ENCODE measurements at places on chromosomes 2 and 18.
A peak's percentile ranks its signal among the peaks of the same experiment; 100 is the strongest.

DNA sequence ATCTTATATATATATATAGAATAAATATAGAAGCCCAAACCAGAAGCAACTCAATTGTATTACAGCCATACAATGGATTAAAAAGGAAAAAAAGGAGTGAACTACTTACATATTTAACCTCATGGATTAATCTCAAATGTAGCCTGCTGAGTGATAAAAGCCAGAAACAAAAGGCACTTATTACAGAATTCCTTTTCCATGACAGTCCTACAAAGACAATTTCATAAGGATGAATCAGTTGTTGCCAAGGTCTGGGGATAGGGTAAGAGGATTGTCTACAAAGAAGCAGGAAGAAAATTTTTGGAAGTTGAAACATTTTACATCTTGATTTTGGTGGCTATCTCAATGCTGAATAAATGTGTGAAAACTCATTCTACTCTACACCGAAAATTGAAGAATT is 103.9 kb upstream of the DCC start:
- DNase-seq = no peak

- peak; percentile 74 for DNase-seq
Measured at GRCh38 chr2:195543063-195543462, 114.0 kb upstream of the SLC39A10 start.

DNA sequence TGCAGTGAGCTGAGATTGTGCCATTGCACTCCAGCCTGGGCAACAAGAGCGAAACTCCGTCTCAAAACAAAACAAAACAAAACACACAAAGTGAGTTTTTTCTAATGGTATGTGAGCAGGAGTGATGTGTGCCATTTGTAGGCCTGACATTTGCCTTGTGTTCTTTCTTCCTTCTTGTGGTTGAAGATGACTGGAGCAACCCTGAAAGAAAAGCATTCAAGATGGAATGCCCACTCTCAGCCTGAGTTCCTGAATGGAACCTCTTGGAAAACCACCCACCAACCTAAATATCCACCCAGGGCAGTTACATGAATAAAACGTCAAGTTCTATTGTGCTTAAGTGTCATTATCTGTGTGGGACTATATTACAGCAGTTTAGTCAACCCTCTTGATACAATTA is 26.5 kb downstream of the PGAP1 start:
- no peak for DNase-seq

- DNase-seq = no peak
Measured at GRCh38 chr18:45748501-45748900, 24.5 kb downstream of the SLC14A1 start.

DNA sequence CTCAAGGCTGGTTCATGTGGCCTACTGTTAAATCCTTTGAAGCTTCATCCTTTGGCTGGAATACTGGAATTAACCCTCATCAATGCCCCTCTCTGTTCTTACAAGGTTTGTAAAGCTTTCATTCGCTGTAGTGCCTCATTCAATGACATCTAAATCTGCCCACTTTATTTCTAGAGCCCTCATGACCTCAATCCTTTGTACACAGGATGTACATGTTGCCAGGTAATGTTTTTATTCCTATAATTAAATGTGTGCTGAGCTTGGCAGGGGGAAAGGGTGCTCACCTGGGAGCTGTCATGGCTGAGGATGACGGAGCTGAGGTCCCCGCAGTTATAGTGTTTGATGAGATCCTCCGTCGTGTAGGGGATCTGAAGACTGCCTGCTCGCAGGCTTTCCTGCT is 39.3 kb downstream of the TRABD2A start:
- DNase-seq = no peak

DNA sequence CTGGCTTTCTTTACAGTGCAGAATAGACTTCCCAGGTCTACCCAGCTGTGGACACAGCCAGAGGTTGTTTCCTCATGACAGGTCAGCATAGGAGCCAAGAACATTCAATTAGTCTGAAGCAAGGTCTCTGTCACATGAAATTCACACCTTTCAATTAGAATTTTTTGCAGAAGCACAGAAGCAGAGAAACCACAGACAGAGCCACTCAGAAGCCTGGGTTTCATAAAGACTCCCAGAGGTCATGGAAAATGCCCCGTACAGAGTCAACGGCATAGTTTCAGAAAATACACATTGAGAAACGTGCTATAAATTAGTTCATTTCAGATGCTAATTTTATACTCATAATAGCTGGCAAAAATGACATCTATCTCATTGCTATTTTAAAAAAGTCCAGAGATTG is 87.0 kb upstream of the TMEM200C start:
- no peak for DNase-seq

DNA sequence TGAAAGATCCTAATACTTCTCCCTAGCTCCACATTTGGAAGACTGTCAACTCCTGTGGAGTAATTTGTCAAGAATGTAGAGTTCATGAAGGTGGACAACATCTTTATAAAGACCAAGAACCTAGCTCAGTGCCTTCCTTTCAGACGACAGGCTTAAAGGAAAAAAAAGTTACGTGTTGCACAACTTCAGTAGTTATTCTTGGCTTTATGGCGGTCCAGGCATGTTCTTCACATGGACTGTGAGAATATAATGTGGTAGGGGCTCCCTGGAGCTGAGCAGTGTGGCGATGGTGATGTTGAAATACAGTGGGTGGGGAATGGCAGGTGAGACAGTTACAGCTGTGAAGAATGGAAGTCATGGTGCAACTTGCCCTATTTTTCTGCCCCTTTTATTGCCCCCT is 3.9 kb downstream of the TAF1B start:
- no peak for DNase-seq

- DNase-seq = no peak
Measured at GRCh38 chr2:219399716-219400478, 12.2 kb upstream of the DNPEP start.

GRCh38 chr2:9744256-9745004 is 98.8 kb upstream of the TAF1B start:
- no peak for DNase-seq

DNA sequence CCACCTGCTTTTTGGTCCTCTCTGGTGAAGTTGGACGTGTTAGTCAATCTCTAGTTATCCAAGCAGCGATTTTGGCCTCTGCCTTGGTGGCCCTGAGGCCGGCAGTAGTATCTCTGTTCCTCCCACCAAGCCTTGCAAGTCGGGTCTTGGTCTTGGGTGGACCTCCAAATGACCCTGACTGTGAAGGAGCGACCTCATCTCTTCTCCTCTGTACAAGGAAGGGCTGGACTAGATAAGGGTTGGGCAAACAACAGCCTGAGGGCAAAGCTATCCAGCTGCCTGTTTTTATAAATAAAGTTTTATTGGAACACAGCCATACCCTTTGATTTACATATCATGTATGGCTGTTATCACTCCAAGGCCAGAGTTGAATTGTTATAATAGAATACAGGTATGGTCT is 74.6 kb upstream of the FOSL2 start:
- no peak for DNase-seq

GRCh38 chr2:36658277-36658748 is 38.2 kb upstream of the VIT start:
- DNase-seq = no peak

DNA sequence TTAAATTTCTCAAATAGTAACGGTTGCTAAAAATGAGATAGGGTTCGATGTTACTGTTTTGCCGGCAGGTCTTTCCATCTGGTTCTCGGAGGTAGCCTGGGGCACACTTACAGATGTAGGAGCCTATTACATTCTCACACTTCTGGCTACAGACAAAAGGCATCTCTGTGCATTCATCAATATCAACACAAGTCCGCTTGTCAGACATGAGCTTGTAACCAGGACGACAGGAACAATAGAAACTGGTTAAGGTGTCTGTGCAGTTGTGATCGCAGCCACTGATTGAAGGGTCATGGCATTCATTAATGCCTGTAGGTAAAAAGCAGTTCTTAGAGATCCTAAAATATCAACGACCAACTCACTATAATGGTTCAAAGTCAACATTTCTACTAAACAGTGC is 116.3 kb downstream of the DHRS9 start:
- no peak for DNase-seq

GRCh38 chr2:172333235-172333977 is 94.0 kb upstream of the ITGA6 start:
- DNase-seq = no peak

GRCh38 chr18:13223311-13224143 is 5.0 kb downstream of the LDLRAD4 start:
- DNase-seq = no peak

GRCh38 chr2:133139847-133140533 is 428.3 kb downstream of the NCKAP5 start:
- no peak for DNase-seq

DNA sequence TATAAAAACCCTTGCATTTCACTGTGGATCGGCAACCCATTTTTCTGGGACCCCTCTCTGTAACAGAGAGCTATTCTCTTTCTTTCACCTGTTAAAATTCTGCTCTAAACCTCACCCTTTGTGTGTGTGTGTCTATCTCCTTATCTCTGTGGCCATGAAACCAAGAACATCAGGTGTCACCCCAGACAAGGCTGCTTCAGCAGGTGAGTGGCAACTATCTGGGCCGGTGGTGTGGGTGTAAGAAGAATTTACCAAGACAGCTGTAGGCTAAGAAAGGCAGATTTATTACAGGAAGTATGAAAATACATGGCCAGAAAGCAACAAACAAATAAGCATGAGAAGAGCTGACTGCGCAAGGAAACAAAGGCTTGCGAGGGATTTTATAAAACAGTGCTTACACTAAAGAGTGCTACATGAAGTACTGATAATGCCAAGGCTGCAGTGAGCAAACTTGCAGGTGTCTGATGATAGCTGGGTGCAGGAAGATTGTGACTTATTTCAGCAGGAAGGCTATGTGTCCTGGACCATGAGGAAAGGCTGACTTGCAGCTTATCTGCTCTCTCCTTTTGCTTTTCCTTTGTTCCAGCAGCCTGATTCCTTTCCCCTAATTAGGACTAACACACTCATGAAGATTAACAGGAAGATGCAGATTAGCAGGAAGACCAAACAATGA is 421.1 kb downstream of the PTH2R start:
- DNase-seq = no peak

GRCh38 chr2:160522951-160523710 is 29.5 kb upstream of the RBMS1 start:
- DNase-seq = peak; percentile 9

DNA sequence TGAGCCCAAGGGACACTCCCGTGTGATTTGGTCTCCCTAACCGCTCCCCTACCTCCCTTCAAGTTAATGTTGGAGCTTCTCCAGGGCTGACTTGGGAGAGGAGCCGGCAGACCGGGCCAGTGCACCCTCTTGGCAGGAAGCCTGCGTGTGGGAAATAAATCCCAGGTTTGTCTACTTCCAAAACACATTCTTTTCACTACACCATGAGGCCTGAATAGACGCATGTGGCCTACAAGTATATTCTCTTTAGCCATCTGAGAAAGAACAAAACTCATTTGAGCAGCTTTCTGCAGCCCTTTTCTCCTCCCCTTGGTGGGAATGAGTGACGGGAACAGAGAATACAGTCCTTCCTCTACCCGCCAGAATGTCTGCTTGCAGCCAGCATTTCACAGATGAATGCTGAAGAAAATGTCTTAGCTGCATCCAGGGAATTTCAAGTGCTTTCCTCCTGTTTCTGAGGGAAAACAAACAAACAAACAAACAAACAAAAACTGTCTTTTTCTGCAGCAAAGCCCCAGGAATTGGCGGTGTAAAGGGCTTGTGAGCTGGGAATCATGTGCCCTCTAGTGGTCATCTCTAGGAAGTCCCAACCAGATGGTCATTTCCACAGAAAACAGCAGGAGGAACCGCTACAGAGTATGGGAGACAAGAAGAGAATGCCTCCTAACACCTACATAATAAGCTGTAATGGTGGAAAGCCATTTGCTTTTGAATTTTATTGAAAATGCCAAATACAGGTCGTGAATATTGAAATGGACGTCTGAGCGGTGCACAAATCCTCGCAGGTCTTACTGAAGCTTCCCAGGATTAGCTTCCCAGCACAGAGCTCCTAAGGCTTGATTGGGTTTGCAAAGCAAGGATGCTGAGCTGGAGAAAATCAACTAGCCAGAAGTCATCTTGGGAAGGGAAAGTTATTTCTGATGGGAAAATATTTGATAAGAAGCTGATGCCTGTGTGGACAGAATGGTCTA is 41.2 kb upstream of the DAPL1 start:
- DNase-seq = peak; percentile 36

GRCh38 chr2:5982903-5983265 is 290.7 kb downstream of the SOX11 start:
- DNase-seq = no peak

DNA sequence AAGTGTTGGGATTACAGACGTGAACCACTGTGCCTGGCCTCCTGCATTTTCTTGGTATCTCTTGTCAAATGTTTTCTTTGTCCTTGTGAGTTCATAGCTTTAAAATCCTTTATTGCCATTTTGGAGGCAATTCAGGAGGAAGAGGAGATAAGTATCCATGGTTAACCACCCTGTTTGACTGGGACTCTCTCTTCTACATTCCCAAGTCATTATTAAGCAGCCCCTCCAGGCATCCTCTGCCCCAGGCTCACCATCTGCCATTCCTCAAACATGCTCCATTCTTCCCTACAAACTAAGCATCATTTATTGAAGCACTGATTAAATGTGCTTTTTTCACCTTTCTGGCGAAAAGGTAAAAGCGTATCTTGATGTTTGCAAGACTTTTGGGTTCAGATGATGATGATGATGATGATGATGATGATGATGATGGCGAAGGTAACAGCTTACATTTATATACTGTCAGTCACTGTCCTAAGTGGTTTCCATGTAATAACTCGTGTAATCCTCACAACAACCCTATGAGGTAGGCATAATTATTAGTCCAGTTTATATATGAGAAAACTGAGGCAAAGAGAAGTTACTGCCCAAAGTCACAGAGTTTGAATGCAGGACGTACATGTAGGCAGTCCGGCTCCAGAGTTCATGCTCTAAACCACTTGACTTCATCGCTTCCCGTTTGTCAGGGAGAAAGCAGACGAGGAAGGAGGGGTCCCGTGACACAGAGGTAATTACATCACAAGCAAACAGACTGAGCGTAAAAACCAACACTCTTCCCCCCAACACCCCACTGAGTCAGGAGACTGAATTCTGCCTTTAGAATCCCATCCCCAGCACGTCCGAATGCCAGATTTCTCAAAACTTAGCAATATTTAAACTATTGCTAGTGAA is 69.7 kb upstream of the ACKR3 start:
- no peak for DNase-seq

DNA sequence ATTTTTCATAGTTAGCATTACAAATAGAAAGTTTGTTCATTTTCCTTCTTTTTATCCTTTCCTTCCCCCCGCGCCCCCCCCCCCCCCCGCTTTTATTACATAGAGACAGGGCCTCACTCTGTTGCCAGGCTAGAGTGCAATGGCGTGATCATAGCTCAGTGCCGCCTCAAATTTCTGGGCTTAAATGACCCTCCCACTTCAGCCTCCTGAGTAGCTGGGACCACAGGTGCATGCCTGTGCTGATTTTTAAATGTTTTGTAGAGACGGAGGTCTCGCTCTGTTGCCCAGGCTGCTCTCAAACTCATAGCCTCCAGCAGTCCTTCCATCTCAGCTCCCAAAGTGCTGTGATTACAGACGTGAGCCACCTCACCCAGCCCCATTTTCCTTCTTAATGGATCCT is 91.2 kb upstream of the ALPP start:
- DNase-seq = no peak
